ENCODE measurements at places on chromosomes 11 and 22. TPM values are rescaled to one million over a fixed set of nuclear protein-coding genes. Genes with fewer than 3 reads are reported as not detected.

TMEM191C gene
- 4.7 TPM for total RNA-seq

DNA sequence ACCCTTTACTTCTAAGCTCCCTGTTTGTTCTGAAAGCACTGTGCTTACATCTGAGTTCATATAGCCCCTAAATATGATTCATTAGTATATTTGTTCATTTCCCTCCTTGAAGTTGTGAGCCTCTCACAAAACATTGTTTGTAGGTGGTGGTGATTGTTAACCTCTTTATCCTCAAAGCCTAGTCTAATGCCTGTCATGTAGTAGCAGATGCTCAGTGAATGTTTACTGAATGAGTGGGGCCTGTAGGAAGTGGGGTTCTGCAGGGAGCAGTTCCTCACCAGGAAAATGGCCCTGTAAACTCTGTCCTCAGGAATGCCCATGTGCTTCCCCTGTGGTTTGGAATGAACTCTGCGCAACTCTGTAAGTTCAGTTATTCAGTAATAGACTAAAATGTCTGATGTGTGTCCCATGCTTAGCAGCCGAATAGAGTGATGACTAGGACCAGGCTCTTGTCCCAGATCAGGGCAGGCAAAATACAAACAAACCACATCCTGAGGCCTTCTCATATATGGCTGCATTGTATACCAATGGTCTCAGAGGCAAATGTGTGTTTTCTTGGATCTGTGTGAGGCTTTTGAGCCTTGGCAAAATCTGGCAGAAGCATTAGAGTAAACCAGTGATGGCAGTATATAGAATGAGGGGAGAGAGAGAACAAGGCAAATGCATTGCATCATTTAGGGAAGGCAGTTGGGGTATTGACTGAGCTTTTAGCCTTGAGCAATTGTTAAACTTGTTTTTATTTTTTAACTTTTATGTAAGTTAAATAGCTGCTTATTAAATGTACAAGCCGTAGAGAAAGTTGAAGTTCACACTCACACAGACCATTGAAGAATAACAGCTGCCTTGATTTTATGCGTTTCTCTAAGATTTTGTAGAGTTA, 91.4 kb upstream of the BIRC3 start:
- no peak overlapping the region for H3K27ac ChIP-seq
- H3K4me3 ChIP-seq, result no peak overlapping the region
- no peaks in the 10 kb centered on the region for H3K27me3 ChIP-seq
- H3K36me3 ChIP-seq, result peaks cover 2% of the 10 kb centered on the region

GSTT2B gene
- total RNA-seq, result 1.1 TPM

GRCh38 chr11:119340335-119341221, at the start of gene C1QTNF5:
C1QTNF5 (minus strand) TSS chr11:119340883; CDS start chr11:119340397, 486 bp downstream.
- DNase-seq, result no peak
- peaks cover 62% of the 10 kb centered on the region for H3K4me1 ChIP-seq
- peaks cover 13% of the 10 kb centered on the region for H3K27me3 ChIP-seq
- peak within 1 kb of the TSS; percentile 89 for H3K27ac ChIP-seq

GRCh38 chr22:44460691-44461375, 37.2 kb downstream of the RTL6 start:
- H3K27me3 ChIP-seq, result no peaks in the 10 kb centered on the region
- no peaks in the 10 kb centered on the region for H3K36me3 ChIP-seq
- H3K27ac ChIP-seq, result no peak overlapping the region
- DNase-seq, result no peak
- H3K4me1 ChIP-seq, result peaks cover 26% of the 10 kb centered on the region

DNA sequence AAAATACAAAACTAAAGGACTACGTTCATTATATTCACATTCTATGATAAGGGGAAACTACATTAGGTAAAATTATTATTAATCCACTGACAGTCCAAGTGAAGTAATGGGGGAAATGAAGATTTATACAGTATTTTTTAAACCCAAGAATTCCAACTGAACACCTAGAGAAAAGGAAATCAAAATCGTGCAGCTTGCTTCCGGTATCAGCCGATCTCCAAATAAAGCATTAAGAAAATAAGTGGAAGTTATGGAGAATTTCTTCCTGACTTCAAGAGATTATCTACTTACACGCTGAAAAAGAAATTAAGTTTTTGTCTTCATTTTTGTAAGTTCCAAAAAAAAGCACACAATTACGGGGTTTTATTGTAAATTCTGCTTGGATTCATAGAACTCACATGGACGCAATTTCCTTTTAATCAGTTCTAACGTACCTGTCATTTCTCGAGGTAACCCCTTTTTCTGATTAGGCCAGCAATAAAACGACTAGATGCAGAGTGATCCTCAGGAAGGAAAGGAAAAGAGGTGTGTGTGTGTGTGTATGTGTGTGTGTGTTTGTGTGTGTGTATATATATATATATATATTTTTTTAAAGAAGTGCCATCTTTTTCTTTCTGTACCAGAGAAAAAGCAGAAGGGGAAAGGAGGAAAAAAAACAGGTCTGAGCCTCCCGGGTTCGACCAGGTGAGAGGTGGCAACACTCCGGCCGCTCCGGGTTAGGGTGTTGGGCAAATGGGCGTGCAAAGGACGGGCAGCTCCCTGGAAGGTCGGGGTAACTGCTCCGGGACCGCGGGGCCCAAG, 1.1 kb downstream of the ZBTB44 start:
- H3K4me3 ChIP-seq, result peak overlapping the region; percentile 74
- no peaks in the 10 kb centered on the region for H3K36me3 ChIP-seq
- peak overlapping the region; percentile 40 for H3K27ac ChIP-seq
- peak; percentile 4 for DNase-seq
- H3K4me1 ChIP-seq, result peaks cover 10% of the 10 kb centered on the region
- H3K27me3 ChIP-seq, result no peaks in the 10 kb centered on the region

GRCh38 chr11:118763041-118763440, 27.9 kb downstream of the DDX6 start:
- peaks cover 56% of the 10 kb centered on the region for H3K36me3 ChIP-seq
- H3K27me3 ChIP-seq, result no peaks in the 10 kb centered on the region
- H3K4me1 ChIP-seq, result peaks cover 4% of the 10 kb centered on the region
- no peak overlapping the region for H3K4me3 ChIP-seq

HEPHL1 gene
- under 0.01 TPM for total RNA-seq

C11orf65 gene
- 1.5 TPM for total RNA-seq

GRCh38 chr11:103043826-103044678, 47.9 kb downstream of the DCUN1D5 start:
- H3K4me3 ChIP-seq, result no peak overlapping the region
- H3K27ac ChIP-seq, result no peak overlapping the region
- no peaks in the 10 kb centered on the region for H3K4me1 ChIP-seq
- DNase-seq, result no peak

GRCh38 chr11:64086258-64087123, 50.8 kb downstream of the FLRT1 start:
- H3K27ac ChIP-seq, result no peak overlapping the region
- H3K4me1 ChIP-seq, result peaks cover 90% of the 10 kb centered on the region

GRCh38 chr22:46894081-46894671, 131.7 kb downstream of the TBC1D22A start:
- H3K4me3 ChIP-seq, result no peak overlapping the region
- H3K27me3 ChIP-seq, result no peaks in the 10 kb centered on the region
- peak overlapping the region; percentile 35 for H3K27ac ChIP-seq
- no peak for DNase-seq

DNA sequence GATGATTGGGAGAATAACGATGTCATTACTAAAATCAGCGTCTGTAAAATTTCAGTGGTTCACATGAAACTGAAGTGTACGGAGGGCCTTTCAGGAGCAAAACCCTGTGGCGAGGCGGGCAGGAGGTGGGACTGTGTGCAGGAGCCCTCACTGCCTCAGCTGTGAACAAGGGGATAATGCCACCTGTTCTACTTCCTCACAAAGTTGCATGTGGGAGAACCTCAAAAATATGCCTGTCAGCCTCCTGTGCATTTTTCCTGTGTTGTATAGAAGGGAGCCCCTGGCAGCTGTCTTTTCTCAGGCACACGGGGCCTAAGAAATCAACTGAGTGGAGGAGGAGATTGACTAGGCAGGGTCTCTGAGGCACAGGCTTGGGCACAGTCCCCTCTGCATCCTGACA, 43.0 kb upstream of the MYO18B start:
- H3K27ac ChIP-seq, result no peak overlapping the region
- H3K36me3 ChIP-seq, result peaks cover 10% of the 10 kb centered on the region
- no peak for DNase-seq
- H3K4me1 ChIP-seq, result peaks cover 23% of the 10 kb centered on the region
- no peak overlapping the region for H3K4me3 ChIP-seq
- no peaks in the 10 kb centered on the region for H3K27me3 ChIP-seq

GRCh38 chr22:38953577-38954413, 3.6 kb upstream of the APOBEC3A start:
- no peak overlapping the region for H3K4me3 ChIP-seq
- no peak for DNase-seq
- H3K27ac ChIP-seq, result no peak overlapping the region
- H3K36me3 ChIP-seq, result no peaks in the 10 kb centered on the region
- no peaks in the 10 kb centered on the region for H3K4me1 ChIP-seq

DNA sequence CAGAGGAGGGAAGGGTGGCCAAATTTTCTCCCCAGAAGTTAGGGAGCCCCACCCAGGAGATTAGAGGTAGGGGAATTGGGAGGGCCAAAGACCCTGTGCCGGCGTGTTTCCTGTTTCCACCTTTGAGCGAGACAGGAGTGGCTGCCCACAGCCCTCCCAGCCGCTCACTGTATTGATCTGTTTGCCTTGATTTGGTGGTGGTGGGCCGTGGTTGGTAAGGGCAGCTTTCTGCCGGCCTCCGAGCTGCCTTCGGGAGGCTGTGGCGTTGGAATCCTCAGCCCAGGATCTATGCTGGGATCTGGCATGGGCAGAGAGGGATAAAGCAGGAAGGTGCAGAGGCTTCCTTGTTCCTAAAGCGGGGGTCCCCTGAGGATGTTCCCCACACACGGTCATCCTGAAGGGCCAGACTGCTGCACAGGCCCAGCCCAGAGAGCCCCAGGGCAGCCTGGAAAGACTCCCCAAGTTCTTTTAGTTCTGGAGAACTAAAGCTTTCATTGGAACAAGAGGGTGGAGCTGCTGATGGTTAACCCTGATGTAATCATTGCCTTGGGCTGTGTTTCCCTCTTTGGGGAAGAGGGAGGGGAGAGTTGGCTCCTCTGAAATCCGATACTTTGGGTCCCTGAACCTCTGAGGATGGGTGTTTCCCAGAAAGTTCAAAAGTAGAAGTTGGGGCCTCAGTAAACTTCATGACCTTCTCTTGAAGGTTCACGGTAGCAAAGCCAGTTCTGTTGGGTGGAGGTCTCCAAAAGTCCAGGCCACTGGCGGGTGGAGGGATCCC, 7.2 kb downstream of the FAM83F start:
- DNase-seq, result no peak
- H3K27me3 ChIP-seq, result no peaks in the 10 kb centered on the region
- H3K4me1 ChIP-seq, result peaks cover 49% of the 10 kb centered on the region

KRTAP5-2 gene
- not detected for total RNA-seq

CD248 gene
- 26.6 TPM for total RNA-seq

KRTAP5-8 gene
- not detected for total RNA-seq

DNA sequence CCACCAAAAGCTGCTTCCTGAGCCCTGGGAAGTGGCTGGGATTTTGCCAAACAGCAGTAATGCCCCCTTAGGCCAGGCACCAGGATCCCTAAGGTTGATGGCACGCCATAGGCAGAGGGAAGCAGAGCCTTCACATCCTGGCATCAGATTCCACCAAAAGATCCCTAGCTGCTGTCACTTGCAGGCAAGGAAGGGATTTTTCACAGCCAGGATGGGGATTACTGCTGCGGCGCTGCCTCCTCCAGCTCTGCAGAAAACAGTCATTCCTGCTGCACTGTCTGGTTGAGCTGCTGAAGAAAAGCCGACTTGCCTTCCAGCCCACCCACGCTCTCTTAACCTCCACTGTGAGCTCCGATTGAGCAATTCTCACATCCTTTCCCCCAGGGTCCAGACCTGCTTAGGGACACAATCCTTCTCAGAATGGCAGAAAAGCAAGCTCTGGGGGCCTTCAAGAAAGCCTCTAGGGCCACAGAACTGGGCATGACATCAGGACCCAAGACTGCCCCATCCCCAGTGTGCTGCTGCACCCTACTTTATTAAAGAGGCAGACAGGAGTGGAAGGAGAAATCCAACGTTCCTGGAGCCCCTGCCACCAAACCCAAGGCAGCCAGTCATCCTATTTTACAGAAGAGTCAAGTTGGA, 19.9 kb downstream of the SYN3 start:
- peaks cover 11% of the 10 kb centered on the region for H3K4me1 ChIP-seq
- no peak overlapping the region for H3K27ac ChIP-seq
- H3K27me3 ChIP-seq, result no peaks in the 10 kb centered on the region

DNA sequence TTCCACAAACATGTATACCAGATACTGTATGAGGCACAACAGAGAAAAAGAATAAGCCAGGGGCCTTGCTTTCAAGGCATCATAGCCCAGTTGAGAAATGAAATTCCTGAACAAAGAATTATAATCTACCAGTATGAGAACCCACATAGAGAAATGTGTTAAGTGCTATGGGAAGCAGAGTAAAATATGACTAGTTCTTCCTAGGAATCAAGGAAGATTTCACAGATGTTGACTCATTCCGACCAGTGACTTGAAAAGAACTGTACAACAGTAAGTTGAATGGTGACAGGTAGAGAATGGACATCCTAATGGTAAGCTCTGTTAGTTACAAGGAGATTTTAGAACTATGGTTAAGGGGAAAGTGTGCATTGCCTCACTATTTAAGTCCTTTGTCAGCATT, 102.6 kb downstream of the TRIM44 start:
- no peak overlapping the region for H3K27ac ChIP-seq
- H3K4me1 ChIP-seq, result peaks cover 4% of the 10 kb centered on the region
- no peaks in the 10 kb centered on the region for H3K27me3 ChIP-seq
- DNase-seq, result no peak

OR51B4 gene
- 0.17 TPM for total RNA-seq

TMEM123 gene
- 149 TPM for total RNA-seq

DNA sequence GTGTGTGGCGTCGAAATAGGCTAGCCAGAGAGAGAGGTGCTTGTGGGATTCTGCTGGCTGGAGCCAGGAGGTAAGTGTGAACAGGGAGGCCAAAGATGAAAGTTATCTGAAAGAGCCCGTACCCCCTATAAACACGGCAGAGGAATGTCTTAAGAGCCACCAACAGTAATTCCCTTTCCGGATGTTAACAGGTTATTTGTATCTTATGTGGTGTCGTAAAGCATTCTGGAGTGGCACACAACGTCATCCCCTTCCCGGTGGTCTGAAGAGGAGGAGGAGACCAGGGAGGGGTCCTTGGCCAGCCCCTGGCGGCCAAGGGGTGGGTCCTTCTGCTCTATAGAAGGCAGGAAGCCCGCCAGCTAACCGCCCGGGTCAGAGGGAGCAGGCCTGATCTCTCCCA, 39.5 kb downstream of the MACROD1 start:
- H3K27me3 ChIP-seq, result no peaks in the 10 kb centered on the region
- no peak overlapping the region for H3K27ac ChIP-seq
- no peak for DNase-seq
- H3K36me3 ChIP-seq, result peaks cover 24% of the 10 kb centered on the region
- no peak overlapping the region for H3K4me3 ChIP-seq
- H3K4me1 ChIP-seq, result peaks cover 54% of the 10 kb centered on the region

APOA4 gene
- total RNA-seq, result not detected

DNA sequence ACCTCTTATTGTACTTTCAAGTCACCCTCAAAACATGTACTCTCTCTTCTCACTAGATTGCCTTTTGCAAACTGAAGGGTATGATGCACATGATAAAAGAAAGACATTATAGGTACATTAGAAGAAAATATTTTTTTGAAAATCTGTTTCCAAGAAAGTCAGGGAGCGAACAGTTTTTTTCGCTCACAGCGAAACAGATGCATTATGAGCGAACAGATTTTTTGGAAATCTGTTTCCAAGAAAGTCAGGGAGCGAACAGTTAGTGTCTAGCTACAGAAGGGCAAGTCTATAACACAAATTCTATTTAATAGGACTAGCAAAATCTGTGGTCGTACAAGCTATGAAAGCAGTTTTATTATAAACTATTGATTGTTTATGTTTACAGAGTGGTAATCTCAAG, 296.2 kb upstream of the ANO3 start:
- peak; percentile 79 for DNase-seq
- H3K4me3 ChIP-seq, result no peak overlapping the region
- no peak overlapping the region for H3K27ac ChIP-seq
- no peaks in the 10 kb centered on the region for H3K27me3 ChIP-seq

Measured in spinal cord (tissue), 10 donors.